Tibial nerve (tissue), 4 donors: ENCODE measurements at places on chromosomes 16 and 17.

DNA sequence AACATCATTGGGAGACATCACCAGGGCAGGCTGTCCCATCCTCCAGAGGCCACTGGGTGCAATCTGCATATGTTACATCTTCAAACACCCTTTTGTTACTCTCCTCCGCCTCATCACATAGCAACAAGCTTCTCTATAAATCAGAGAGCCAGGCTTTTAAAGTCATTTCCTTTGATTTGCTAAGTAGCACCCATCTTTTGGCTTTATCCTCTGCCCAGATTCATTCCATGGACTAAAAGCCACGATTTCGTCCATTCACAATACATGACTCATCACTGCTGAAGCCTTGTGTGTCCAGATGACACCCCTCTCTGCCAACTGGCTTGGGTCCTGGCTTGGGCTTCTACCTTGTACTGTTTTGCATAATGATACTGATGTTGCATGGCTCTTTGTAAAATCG, 2.0 kb upstream of the KRT38 start:
- no peak for DNase-seq

- DNase-seq = no peak
These were observed 410.0 kb upstream of the HSBP1 start for GRCh38 chr16:83397601-83398291.

DNA sequence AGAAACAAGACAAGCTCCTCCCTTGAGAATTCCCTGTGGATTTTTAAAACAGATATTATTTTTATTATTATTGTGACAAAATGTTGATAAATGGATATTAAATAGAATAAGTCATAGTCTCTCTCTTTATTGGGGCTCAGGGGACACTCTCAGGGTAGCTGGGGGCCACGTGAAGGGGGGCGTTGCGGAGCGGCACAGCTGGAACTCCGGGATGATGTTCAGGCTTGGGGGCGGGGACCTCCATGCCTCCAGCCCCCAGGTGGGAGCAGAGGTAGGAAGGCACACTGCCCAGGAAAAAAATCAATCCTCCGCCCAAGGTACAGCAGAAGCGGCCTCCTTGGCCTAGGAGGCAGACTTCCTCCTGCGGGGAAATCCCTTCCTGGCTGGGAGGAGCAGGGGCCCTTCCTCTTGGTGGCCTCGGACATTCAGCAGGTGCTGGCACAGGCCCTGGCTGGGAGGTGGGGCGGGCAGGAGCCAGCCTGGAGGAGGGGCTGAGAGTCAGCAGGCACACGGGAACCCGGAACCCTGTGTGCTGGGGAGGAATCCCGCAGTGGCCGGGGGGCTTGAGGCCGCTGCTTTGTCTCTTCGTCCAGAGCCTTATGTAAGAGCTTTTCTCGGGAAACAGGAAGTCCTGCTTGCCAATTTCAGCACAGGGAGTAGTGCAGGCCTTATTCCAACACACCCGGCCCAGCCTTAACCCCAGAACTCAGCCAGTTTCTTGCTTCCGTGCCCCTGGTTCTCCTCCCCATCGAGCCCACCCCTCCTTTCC, 591 bp upstream of the TNFSF13 start:
- peak; percentile 73 for DNase-seq

GRCh38 chr16:78257376-78257728, 157.9 kb downstream of the WWOX start:
- no peak for DNase-seq

DNA sequence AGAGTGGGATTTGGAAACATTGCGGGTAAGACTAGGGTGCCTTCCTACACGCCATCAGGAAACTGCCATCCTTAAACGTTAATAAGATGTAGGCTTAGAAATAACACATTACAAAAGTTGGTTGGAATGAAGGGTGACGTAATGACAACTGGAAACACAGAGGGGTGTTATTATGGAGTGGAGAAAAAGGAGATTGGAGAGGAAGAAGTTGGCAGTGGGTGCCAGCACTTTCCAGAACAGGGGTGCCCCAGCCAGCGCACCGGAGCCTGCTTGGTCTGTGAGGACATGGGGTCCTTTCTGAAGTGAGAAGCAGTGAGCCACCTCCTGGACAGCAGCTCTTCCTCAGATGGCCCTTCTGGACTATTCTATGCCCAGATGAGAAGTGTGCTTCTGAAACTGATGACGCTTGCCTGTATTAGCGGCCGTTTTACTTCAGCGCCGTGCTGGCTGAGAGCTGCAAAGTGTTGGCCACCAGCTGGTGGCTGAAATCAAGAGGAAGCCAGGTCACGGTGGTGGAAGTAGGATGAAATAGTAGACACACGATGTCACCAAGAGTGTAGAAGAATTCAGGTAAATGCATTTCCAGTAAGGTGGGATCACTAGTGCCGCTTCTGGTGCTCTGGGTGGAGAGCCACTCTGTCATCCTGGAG, 244.8 kb downstream of the NTN1 start:
- DNase-seq = no peak
